Anterior cingulate cortex (tissue), 58 donors: ENCODE measurements at places on chromosomes 1 and 21.

- no peak for DNase-seq
Observed at GRCh38 chr1:153614189-153614900, 1.4 kb upstream of the S100A16 start.

- no peak for DNase-seq
Observed at GRCh38 chr21:42679319-42680057, 26.1 kb downstream of the PDE9A start.

DNA sequence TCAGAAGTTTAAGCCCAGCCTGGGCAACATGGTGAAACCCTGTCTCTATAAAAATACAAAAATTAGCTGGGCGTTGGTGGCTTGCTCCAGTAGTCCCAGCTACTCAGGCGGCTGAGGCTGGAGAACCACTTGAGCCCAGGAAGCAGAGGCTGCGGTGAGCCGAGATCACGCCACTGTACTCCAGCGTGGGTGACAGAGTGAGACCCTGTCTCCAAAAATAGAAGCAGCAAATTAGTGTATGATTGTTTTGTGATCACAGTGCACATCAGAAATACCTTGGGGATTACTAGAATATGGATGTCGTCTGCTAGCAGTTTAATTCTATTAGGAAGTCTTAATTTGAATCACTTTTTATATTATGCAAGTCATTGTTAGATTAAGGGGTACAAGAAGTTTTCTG lies 59.0 kb downstream of the ZBTB17 start:
- no peak for DNase-seq

- no peak for DNase-seq
Observed at GRCh38 chr1:197200272-197200899, 53.9 kb upstream of the ASPM start.

DNA sequence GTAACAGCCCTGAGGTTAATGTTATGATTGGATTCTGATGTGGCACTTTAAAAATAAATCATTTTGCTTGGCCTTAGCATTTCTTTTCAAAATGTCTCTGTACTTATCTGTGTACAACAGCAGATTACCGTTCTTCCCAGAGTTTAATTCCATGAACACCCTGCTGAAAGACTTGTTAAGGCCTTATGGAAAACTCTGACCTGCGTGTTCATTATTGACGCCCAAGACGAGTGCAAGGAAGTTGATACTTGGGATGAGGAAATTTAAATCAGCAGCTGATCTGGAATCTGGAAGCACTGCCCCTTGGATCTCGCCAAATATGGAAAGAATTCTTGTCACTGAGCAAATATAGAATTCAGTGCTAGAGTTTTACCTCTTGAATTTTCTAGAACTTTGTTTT lies 6.7 kb downstream of the ERG start:
- no peak for DNase-seq

DNA sequence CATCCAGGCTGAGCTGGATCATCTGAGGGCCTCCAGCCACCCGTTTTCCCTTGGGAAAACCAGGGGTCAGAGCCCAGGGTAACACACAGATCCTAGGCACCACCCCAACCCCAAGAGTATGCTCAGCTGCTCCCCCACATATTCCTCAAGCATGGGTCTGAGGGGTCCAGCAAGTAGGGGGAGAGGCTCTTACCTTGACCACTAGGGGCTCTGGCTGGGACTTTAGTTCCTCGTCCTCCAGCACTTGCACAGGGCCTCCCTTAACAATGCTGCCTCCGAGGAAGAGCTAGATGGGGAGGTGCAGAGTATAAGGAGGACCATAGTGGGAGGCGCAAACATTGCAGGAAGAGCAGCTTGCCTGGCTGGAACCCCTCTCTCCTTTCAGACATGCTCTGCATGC lies 7.5 kb downstream of the SELENBP1 start:
- no peak for DNase-seq

GRCh38 chr1:64308866-64309265 lies 105.4 kb downstream of the UBE2U start:
- no peak for DNase-seq

- DNase-seq: no peak
Observed at GRCh38 chr1:84598418-84598817, 24.2 kb upstream of the CTBS start.

DNA sequence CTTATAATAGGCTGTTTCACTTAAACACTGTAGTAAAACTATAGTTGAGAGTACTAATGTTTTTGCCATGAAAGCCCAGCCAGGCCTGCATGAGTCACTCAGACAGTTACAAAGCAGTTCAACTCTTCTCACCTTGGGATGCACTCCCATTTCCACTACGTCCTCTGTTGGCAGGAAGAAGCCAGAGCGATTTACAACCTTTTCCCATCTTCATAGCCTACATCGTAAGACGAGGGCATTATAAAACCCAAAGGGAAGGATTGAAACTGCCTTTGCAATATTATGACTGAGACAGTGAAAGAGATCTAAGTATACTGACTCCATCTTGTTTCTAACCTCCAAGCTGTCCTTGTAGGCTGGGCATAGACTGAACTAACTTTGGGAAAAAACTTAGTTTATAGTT lies 71.8 kb upstream of the CSF1 start:
- DNase-seq: no peak

DNA sequence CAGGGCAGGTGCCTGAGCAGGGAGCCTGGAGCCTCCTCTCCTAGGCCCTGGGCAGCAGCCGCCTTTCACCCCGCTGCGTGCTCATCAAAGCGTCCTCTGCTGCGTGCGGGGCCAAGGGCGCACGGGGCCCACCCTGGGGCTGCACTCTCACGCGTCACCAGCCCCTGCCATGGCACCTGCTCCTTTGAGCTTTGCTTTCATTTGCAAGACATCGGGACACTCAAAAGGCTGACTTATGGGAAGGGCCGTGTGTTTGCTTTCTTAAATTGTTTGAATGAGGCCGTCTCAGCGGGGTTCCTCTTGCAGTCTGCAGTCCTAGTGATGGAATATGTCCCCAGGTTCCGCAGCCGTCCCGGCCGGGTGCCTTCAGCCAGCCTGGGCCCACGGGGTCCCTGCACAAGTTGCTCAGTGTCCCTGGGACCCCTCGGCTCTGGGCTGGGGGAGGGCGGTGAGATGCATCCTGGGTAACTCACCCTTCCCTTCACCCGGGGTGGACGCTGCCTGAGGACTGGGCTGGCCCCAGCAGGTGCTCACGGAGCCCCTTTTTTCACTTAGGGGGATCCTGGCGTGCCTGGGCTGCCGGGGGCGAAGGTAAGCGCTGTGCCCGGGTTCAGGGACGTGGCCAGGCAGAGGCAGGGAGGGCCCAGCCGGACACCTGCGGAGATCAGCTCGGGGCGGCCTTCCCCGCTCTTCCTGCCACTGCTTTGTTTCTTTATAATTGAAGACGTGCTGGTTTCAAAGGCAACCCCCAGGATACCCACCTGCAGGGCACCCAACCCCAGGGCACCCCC lies 53.1 kb downstream of the SLC19A1 start:
- DNase-seq: no peak

- no peak for DNase-seq
Observed at GRCh38 chr1:229913489-229913888, 153.5 kb upstream of the GALNT2 start.

DNA sequence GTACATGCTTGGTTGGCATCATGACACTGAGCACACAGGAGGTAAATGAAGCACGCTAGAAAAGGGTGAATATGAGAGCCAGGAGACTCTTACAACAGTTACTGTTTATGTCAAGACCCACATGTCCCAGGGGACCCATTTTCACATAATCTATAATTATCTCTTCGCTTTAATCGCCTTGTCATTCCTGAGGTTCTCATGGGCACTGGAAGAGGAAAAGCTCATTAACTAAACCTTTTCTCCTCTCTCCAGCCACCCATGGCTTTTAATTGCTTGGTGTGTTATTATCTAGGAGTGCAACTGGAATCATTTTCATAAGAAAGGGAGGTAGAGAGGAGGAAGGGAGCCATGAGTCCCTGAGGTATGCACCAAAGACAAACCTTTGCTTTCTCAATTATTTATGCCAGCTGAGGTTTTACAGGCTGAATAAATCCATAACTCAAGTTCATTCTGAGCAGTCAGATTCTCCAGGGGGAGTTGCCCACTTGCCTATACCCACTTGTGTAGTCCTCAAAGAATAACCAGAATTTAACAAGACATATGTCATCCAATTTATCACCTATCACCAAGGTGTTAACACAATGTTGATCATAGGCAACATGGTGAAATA lies 77.4 kb downstream of the ACBD6 start:
- DNase-seq: no peak

DNA sequence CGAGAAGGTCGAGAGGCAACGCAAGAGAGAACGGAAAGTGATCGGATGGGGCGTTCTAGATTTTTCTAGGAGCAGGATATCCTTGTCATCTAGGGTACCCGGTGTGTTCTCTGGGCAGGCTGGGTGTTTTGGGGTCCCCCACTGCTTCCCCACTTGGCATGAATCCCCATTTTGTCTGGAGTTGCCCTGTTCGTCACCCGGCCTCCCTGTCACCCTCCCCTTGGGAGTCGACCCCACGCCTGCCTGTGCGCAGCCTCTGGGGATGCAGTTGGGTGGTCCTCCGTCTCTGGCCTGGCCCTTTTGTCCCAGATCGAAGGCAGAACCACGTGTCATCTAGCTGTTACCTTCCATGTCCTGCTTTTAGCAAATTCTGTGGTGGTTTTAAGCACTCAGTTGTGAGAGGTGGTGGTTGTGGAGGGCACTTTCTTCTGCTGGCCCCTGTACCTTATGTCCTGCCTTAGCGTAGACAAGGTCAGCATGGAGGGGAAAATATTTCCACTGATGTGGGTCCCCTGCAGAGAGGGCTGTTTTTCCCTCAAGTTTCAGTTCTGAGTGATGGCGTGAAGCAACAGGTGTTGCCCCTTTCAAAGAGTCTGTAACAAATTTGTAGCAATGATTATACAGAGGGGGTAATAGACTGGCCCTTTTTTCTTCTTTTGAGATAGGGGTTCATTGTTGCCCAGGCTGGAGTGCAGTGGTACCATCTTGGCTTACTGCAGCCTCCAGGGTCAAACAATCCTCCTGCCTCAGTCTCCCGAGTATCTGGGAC lies 35.6 kb downstream of the CHAF1B start:
- DNase-seq: no peak

- no peak for DNase-seq
Observed at GRCh38 chr21:38488640-38489270, 9.5 kb downstream of the ERG start.

- DNase-seq: no peak
Observed at GRCh38 chr1:119737040-119737682, 25.4 kb downstream of the PHGDH start.

DNA sequence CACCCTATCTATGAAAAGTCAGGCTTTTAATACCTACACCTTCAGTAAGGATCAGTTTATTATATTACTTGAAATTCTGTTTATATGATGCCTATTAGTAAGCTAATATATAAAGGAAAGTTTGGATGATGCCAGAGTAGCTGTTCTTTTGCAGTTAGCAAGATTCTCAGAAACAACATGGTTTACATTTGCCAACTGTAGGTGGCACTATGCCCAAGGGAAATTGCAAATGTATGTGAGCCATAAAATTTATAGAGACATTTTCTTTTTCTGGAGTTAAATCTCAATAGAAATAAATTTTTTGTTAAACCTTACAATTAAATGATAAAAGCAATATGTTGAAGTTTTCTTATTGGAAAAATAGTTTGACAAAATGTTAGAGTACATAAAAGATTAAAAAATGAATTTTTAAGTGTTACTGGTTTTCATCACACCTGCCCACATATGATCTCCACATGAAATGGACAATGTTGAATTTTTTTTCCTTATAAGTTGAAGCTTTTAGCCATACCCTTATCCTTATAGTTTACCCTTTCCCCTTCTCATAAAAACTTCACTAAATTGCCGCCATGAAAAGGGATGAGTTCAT lies 32.1 kb upstream of the EPHX4 start:
- peak; percentile 6 for DNase-seq

DNA sequence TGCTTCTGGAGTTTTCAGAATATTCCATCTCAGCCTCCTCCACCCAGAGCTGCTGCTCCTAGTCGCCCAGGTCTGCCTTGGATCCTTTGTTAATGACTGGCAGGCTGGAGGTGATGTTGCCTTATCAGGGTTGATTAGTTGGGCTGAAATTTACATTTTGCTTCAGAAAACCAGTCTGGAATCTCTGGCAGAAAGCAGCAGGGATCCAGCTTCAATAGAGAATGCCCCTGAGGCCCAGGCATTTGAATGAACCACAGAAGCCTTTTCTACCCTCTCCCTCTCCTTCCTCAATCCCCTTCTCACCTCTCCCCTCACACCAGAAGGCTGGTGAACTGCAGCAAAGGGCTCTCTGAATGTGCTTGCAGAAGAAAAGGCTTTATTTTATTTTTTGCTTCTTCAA lies 83.2 kb downstream of the PLXNA2 start:
- no peak for DNase-seq

- DNase-seq: no peak
Observed at GRCh38 chr21:30216041-30216723, at the start of gene CLDN8. Gene CLDN8, minus strand, starts transcription at chr21:30216097. Its CDS starts 172 bp downstream, at chr21:30215925.

- DNase-seq: no peak
Observed at GRCh38 chr1:70358921-70359564, 4.5 kb upstream of the ANKRD13C start.

DNA sequence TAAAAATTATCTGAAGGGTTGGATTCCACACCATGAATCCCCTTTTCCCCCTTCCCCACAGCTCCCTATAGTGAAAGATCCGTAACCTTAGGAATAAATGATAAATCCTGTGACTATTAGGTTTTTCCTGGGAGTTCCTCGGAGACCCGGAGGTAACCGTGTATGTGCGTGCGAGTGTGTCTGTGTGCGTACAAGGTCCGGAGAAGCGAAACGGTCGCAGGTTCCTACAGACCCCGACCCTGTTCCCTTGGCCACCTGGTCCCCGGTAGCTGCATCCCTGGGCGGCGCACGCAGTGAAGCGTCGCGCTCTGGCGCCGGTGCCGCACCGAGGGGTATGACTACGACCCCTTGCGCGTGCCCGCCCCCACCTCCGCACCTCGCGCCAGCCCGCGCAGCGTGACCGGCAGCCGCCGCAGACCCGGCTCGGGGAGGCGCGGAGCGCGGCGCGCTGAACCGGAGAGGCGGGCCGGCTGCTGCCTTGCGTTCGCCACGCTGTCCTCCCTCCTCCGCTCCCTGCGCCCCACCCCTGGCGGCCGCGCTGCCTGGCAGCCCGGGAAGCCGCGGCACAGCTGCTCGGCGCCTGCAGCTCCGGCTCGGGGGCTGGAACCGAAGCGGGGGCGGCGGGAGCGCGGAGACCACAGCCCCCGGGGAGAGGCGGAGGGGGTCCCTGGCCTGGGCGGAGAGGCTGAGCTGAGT lies at the start of gene AK5:
AK5 (plus strand) TSS at position 529 of the 696 bp plus-strand sequence. CDS start 295 bp downstream, outside the sequence.
- DNase-seq: no peak

GRCh38 chr1:156486421-156487344 lies 13.9 kb downstream of the MEF2D start:
- DNase-seq: peak; percentile 50

- DNase-seq: no peak
Observed at GRCh38 chr21:46286648-46287002, 483 bp downstream of the YBEY start.

DNA sequence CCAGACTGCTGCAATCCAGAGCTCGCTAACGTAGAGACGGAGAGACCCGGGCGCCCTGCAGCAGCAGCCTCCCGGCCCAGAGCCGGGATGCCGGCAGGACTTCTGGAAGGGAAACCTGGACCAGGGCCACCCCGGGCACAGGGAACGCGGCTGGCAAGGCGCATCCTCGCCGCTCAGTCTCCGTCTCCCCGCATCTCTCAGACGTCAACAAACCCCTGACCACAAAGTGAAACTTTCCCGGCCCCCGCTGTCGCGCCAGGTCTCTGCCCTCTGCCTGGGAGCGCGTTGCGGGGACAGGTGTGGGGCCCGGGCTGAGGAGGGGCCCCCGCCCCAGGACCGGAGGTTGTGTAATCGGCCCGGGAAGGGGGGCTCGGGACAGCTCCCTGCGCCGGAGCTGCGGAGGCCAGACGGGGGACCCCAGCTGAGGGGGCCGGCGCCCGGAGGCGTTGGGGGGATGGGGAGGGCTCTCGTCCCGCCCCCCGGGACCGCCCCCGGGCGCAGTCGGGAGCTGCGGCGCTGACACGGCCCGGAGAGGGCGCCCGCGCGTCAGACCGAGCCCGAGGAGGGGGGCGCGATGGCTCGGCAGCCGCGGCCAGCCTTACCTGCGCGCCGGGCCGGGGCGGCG lies 116.6 kb upstream of the HIVEP3 start:
- peak; percentile 79 for DNase-seq
